Glomerular endothelial cell (primary cell): ENCODE measurements at places on chromosomes 1 and 21. TPM values are rescaled to one million over a fixed set of nuclear protein-coding genes. Genes with fewer than 3 reads are reported as not detected.

The TMEM54 gene
- total RNA-seq, result 45.4 and 64.8 TPM in 2 replicates

The OLFML2B gene
- total RNA-seq, result 0.53 and 3.4 TPM in 2 replicates

The OR6P1 gene
- not detected in 2 replicates for total RNA-seq

The CRNN gene
- not detected in 2 replicates for total RNA-seq

The USP48 gene
- 48.4 and 61.5 TPM in 2 replicates for total RNA-seq

The DIO1 gene
- total RNA-seq, result not detected in 2 replicates

The LCE3B gene
- not detected in 2 replicates for total RNA-seq

The TRIM17 gene
- not detected in 2 replicates for total RNA-seq

The APOBEC4 gene
- total RNA-seq, result not detected in 2 replicates

The TIE1 gene
- 479 and 640 TPM in 2 replicates for total RNA-seq

The KLHDC9 gene
- total RNA-seq, result 5.3 and 7.2 TPM in 2 replicates

The AADACL3 gene
- total RNA-seq, result not detected in 2 replicates

The ELAVL4 gene
- not detected in 2 replicates for total RNA-seq

The KCND3 gene
- total RNA-seq, result not detected in 2 replicates

The UBASH3A gene
- total RNA-seq, result not detected in 2 replicates

The GJA5 gene
- 0.10 and 31.7 TPM in 2 replicates for total RNA-seq

The NOS1AP gene
- total RNA-seq, result 1.4 and 2.0 TPM in 2 replicates

The IL12RB2 gene
- not detected in 2 replicates for total RNA-seq

The BEST4 gene
- not detected in 2 replicates for total RNA-seq

The RGS1 gene
- not detected in 2 replicates for total RNA-seq

The WDR47 gene
- total RNA-seq, result 18.3 and 25.2 TPM in 2 replicates

The S100A3 gene
- 6.8 and 6.9 TPM in 2 replicates for total RNA-seq

The TMEM269 gene
- total RNA-seq, result not detected in 2 replicates
